Stromal cell of bone marrow (primary cell): ENCODE measurements at places on chromosomes 13 and 19.
A peak's percentile ranks its signal among the peaks of the same experiment; 100 is the strongest.

- DNase-seq, result no peak
These were observed 11.0 kb upstream of the ZNF792 start for GRCh38 chr19:34975056-34975455.

DNA sequence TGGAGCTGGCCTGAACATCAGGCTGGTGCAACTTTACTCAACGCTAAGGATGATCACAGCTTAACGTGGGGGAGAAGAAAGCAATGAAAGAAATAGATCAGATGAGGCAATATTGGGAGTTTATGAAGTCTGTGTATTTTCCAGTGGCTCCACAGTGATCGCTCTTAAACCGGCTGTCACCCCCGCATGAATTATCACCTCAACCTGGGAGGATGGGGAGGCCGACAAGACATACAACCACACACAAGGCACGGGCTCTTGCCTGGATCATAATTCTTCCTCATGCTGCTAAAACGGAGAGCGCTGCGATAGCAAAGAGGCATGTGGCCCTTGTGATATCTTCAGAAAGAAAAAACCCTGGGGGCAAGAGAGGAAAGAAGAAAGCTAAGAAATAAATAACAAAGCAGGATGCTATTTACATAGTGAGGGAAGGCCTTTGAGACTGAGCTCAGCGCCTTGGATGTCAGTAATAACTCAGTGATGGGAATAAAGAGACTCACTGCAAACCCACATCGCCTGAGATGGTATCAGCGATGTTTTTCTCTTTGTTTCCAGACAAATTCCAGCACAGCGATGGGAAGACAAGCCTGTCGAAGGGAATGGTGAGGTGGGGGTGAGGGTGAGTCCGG lies 19.1 kb upstream of the CHST8 start:
- no peak for DNase-seq

- DNase-seq, result no peak
These were observed at the start of gene C5AR1 for GRCh38 chr19:47309608-47310007. Gene C5AR1 (plus strand): TSS chr19:47309861. CDS start chr19:47309896, 35 bp downstream.

GRCh38 chr13:23980160-23980551 lies 82.9 kb upstream of the C1QTNF9B start:
- DNase-seq, result peak; percentile 79

GRCh38 chr19:39083599-39083982 lies 577 bp upstream of the ACP7 start:
- no peak for DNase-seq

DNA sequence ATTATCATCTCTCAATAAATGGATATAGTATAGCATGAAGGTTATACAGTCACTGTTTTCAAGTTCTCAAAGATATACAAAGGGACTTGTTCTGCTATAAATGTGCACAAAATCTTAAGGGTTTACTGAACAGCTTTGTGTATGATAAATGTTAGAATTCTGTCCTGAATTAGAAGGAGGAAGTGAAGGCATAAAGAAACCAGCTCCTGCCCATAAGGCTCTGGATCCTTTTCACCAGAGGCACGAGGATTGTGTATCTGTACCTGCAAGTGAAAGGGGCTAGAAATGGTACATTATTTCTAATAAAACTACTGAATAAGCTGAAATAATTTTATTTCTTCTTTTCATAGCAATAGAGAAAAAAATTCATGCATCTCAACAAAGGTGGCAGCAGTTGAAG lies 32.4 kb downstream of the PHF11 start:
- DNase-seq, result no peak

DNA sequence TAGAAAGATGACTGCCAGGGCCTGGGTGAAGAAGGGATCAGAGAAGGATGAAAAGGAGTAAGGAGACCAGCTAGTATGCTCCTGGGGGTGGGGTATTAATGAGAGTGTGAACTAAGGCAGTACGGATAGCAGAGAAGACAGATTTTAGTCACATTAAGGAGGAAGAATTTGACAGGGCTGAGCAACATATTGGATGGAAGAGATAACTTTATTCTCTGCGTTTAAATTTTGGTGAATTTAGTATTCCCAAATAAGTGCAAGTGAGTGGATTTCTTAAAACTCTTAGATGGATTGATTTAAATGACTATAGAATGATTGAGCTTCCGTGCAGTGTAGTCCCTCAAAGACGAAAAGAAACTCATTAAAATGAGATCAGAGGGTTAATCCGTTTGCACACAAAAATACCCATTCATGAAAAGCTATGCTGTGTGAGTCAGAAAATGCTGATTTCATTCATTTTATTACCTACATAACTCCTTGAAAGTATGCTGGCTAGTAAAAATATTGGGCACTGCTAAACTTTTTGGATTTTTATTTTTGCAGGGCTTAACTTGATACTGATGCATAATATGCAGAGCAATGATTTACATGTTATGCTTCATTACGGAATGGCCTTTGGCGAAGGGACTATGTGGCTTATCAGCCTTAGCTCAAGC lies 54.1 kb downstream of the WDFY2 start:
- DNase-seq, result no peak
